ENCODE measurements at places on chromosomes 16 and 17.

GRCh38 chr16:68324780-68325357 is 14.1 kb downstream of the PRMT7 start:
- no peak for DNase-seq

DNA sequence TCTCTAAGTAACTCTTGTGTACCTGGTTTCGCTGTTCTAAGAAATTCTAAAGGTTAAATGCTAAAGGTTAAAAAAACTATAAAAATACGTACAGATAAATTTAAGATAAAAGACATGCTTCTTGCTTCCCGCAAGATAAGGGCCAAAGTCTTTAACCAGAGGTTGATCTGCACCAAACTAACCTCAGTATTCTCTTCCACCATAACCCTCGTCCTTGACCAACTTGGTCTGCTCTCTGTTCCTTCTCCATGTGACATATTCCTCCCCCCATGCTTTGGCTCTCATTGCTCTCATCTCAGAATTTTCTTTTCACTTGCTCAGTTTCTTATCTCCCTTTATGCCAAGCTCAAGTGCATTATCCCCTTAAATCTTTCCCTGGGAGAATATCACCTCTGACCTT is 330.5 kb upstream of the ZFHX3 start:
- no peak for DNase-seq

- DNase-seq: no peak
Observed at GRCh38 chr16:14211856-14212543, 140.9 kb downstream of the MRTFB start.

- DNase-seq: peak; percentile 33
Observed at GRCh38 chr17:13346996-13347762, 254.6 kb downstream of the HS3ST3A1 start.

DNA sequence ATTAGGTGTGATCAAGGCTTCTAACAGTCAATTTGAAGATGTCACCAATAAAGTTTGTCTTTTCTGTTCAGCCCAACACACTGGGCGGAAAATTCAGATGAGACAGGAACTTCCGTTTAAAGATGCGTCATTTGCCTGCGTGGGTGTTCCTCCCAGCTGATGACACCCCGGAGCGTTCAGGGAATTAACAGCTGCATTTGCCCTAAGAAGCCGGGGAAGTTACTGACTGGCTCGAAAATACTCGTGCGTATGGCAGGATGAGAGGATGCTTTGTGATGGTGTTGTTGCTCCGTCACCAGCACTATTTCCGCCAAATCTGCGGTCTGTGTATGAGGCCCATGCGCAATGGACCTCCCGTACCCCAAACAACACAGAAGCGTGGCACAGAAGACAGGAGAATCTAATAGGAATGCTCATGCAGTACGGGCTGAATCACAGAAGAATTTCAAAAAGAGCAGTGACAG is 11.9 kb upstream of the PVALEF start:
- DNase-seq: peak; percentile 96

- no peak for DNase-seq
Observed at GRCh38 chr16:66842765-66843164, 1.4 kb upstream of the CA7 start.

DNA sequence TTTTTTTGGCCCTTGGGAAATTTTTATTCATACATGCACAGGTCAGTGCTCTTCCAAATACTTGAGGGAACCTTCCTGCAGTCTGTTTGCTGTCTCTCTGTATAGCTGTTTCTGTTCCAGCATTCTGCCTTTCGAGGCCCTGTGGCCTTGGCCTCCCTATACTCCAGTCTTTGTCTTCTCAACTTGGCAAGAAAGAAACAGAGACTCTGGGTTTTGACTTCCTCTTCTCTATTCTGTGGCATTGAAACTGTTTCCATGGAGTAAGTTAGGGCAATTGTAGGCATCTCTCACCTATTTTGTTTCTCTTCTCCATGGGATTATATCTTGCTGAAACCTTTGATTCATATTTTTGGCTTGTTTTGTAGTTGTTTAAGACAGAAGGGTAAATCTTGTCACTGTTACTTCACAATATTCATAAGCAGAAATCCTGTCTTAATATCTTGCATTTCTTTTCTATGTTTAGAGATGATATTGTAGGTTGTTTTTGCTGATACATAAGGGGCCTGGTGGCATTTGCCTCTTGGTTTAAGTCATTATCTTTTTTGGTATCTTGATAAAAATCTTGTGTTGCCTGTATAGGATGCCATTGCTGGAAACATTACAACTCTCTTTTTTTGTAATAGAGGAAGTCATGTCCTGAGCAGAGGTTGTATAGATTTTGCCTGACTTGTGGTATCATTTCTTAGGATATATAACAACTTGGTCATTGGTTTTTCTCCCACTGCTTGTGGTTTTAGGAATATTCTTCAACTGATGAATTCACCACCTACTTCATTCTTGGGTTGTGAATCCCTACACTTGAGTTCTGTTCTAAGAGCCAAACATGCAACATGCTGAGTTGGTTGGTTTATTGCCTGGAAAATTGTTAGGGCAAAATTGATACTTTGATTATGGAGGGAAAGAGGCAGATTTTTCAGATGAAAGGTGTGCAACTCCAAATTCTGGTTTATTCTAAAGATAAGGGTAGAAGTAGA is 168.6 kb downstream of the FTO start:
- DNase-seq: peak; percentile 3

DNA sequence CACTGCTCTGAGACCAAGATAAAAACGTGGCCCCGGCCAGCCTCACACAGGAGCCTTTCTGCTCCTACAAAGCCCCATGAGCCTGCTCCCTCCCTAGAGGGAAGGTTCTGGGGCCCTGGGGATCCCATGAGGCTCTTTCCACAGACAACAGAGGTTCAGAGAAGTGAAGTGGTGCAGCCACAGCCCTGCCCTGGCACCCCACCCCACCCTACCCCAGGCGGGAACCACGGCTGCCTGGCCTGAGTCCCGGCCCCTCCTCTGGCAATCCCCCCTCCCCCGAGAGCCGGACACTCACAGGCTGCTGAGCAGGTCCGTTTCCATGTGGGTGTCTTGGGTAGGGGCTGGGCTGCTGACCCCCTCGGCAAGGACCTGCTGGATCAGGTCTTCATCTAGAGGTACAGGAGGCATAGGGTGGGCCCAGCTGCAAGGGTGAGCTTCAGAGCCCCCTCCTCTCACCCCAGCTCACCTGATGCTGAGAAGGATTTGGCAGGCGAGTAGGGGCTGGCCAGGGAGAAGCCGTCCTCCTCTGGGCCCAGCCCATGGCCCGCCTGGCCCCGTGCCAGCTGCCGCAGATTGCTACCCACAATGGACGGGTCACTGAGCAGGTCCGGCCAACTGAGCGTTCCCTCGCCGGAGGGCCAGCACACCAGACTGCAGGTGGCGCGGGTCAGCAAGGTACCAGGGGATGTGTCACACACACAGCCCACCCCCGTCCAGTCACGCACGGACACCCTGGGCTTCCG is 38.7 kb downstream of the PKD1 start:
- no peak for DNase-seq

GRCh38 chr17:57929386-57929785 is 25.8 kb downstream of the CUEDC1 start:
- peak; percentile 45 for DNase-seq

GRCh38 chr16:5979905-5980550 is 882.4 kb upstream of the EEF2KMT start:
- no peak for DNase-seq

GRCh38 chr17:38606646-38607611 is 1.2 kb upstream of the SRCIN1 start:
- no peak for DNase-seq

- no peak for DNase-seq
Observed at GRCh38 chr17:40859536-40859935, 7.5 kb downstream of the KRT12 start.

DNA sequence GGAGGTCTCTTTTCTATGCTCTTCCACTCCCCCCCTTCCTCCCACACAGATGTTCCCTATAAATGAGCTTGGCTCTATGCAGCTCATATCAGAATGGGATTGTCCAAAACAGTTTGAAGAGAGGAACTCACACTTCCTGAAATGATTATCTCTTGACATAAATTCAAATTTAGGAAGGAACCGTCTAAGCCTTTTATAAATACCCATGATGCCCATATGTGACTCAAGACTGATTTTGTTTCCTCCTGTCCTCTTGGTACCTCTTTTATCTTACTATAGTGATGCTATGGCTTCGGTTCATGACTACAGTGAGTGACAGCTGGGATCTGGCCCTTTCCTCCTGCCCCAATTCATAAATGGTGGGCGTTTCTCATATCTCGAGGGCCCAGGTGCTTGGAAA is 16.6 kb upstream of the TERF2 start:
- peak; percentile 74 for DNase-seq

DNA sequence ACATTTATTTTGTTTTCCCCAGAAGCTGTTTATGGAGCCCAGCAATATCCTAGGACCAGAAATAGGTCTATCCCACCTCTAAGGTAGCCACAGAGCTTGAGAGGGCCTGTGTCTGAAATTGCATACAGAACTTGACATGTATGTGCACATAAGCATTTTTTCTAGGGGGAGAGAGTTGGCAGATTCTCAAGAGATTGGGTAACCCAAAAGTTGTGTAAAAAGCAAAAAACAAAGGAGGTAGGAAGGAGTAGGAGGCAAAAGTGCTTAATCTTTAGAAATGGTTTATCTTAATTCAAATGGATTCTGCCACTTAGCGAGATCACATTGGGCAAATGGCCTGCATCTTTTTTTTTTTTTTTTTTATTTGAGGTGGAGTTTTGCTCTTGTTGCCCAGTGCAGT is 3.5 kb downstream of the PLK1 start:
- peak; percentile 39 for DNase-seq

DNA sequence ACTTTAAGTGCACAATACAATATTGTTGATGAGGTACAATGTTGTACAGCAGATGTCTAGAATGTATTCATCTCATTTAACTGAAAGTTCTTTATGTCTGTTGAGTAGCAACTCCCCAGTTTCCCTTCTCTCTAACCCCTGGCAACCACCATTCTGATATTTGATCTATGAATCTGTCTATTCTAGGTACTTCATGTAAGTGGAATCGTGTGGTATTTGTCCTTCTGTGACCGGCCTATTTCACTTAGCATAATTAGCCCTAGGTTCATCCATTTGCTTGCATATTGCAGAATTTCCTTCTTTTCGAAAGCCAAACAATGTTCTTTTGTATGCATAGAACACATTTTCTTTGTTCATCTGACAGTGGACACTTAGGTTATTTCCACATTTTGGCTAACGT is 10.8 kb downstream of the RGS9 start:
- DNase-seq: no peak

- no peak for DNase-seq
Observed at GRCh38 chr16:23482778-23483177, 27.5 kb downstream of the GGA2 start.

DNA sequence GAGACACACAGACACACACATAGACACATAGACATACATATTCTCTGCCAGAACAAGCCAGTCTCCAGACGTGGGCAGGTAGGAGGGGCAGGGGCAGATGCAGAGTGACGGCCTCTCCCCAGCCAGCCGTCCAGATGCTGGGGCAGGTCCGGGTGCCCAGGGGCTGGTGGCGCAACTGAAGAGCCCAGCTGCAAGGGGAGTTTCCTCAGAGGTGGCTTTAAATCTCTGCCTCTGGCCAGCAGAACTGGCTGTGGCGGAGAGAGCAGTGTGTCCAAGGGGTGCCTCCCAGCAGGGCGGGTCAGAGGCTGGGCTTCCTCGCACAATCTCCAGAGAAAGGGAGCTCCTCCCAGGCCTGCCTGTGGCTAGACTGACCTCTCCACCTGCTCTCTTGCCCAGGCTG is 9.4 kb upstream of the GCGR start:
- DNase-seq: peak; percentile 8

GRCh38 chr17:27457731-27458523 is 1.7 kb downstream of the KSR1 start:
- DNase-seq: peak; percentile 30

- no peak for DNase-seq
Observed at GRCh38 chr16:62256406-62256805, 220.2 kb upstream of the CDH8 start.

GRCh38 chr16:72645538-72645937 is 402.4 kb downstream of the ZFHX3 start:
- DNase-seq: no peak

- no peak for DNase-seq
Observed at GRCh38 chr17:19991252-19991885, 13.7 kb upstream of the AKAP10 start.

DNA sequence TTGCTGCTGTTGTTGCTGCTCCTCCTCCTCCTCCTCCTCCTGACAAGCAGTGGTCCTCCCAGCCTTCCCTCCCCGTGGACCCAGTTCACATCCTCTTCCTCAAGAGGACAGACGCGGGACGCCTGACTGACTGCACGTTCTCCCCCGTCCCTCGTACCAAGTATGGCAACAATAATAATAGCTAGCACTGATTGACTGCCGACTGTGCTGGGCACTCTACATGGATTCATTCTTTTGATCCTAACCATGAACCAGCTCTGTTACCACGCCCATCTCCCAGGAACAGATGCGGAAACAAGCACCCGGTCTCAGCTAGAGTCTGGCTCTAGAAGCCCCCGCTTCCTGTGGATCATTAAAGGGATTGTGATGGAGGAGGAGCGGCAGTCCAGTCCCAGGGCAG is 78.0 kb downstream of the GNAO1 start:
- no peak for DNase-seq

- no peak for DNase-seq
Observed at GRCh38 chr17:65406552-65406951, 154.9 kb downstream of the AXIN2 start.

DNA sequence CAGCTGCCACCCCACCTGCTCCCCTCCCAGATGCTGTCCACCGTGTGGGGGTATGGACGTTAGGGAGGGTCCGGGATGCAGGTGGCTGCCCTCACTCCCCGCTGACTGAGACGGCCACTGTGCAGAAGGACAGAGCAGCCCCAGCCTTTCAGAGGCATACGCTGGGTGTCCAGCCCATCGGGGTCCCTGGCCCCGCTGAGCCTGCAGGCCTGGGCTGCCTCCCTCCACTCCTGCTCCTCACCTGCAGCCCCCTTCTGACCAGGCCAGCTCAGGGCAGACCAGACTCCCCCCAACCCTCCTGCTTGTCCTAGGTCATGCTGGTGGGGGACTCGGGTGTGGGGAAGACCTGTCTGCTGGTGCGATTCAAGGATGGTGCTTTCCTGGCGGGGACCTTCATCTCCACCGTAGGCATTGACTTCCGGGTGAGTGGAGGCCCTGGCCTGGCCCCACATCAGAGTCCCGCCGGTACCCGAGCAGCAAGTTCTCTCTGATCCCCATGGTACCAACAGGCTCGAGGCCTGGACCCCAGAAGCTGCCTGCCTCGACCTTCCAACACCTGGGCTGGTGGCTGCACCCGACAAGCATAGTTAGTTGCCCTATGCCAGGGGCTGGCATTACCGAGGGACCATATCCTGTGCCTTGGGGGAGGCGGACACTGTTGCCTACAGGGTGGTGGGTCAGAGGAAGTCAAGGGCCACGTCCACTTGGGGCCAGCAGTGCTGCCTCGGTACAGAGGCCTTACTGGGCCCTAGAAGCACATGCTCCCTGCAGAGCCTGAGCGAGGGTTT is 1.4 kb downstream of the RAB26 start:
- no peak for DNase-seq

GRCh38 chr17:79966681-79967080 is 69.0 kb downstream of the TBC1D16 start:
- DNase-seq: no peak

Data from inflammatory macrophage treated with lipopolysaccharide for 4 hours (primary cell).